Naive thymus-derived CD4-positive, alpha-beta T cell (primary cell): ENCODE measurements at places on chromosomes 7 and 10. TPM values are rescaled to one million over a fixed set of nuclear protein-coding genes. Genes with fewer than 3 reads are reported as not detected.

Gene MYL10
- total RNA-seq, result not detected

Gene IGF2BP3
- total RNA-seq, result 1.2 TPM

Gene C7orf57
- 0.80 TPM for total RNA-seq

Gene RNF133
- not detected for total RNA-seq

Gene AGAP5
- 7.6 and 10.5 TPM in 2 replicates for total RNA-seq

Gene MYPN
- not detected for total RNA-seq

Gene TRUB1
- total RNA-seq, result 6.8 TPM

Gene MEIG1
- total RNA-seq, result 0.81 and 1.9 TPM in 2 replicates

Gene TLX1
- not detected in 2 replicates for total RNA-seq

Gene CALHM3
- not detected for total RNA-seq

Gene C10orf62
- total RNA-seq, result not detected

Gene PRKG1
- 0.19 TPM for total RNA-seq

Gene MCM7
- 80.3 TPM for total RNA-seq

Gene GCK
- total RNA-seq, result 0.43 TPM
